ENCODE measurements at places on chromosomes 1 and 21. TPM values are rescaled to one million over a fixed set of nuclear protein-coding genes. Genes with fewer than 3 reads are reported as not detected.

The HSPA6 gene
- 2.3 TPM for total RNA-seq

The SLAMF7 gene
- total RNA-seq, result not detected

The KCNC4 gene
- 6.3 TPM for total RNA-seq

The AGL gene
- 9.9 TPM for total RNA-seq

The CFHR4 gene
- not detected for total RNA-seq

The GNAT2 gene
- total RNA-seq, result under 0.01 TPM

The NTRK1 gene
- 1.1 TPM for total RNA-seq

Measured in regular cardiac myocyte (primary cell).